ENCODE measurements at places on chromosomes 2 and 18.
A peak's percentile ranks its signal among the peaks of the same experiment; 100 is the strongest.

- no peak for DNase-seq
Observed at GRCh38 chr2:101327863-101328394, 19.4 kb upstream of the RNF149 start.

GRCh38 chr2:182625814-182626213 lies 90.2 kb upstream of the DNAJC10 start:
- DNase-seq: no peak

- no peak for DNase-seq
Observed at GRCh38 chr18:10752382-10752781, 226.6 kb downstream of the NAPG start.

GRCh38 chr2:37323781-37324535 lies 675 bp downstream of the PRKD3 start:
- DNase-seq: peak; percentile 4

DNA sequence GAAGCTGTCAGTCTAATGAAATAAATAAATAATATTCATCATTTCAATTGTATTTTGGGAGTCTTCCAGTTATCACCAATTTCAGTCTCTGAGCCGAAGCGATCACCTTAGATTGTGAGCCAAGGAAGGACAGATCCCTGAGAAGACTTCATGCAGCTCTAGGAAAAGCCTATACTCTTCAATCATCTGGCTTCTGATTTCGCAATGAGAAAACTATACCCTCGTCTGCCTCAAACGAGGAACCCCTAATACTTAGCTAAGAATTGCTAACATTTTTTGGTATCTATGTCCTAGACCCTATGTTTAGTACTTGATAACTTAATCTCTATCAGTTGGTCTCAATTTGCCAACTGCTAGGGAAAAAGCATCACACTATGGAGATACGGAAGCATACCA lies 4.5 kb upstream of the TTC27 start:
- DNase-seq: no peak

DNA sequence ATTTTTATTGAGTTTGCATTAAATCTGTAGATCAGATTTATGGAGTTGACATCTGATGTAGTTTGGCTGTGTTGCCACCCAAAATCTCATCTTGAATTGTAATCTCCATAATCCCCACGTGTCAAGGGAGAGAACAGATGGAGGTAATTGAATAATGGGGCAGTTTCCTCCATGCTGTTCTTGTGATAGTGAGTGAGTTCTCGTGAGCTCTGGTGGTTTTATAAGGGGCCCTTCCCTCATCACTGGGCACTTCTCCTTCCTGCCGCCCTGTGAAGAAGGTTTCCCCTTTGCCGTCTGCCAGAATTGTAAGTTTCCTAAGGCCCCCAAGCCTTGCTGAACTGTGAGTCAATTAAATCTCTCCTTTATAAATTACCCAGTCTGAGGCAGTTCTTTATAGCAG lies 32.2 kb downstream of the ZC3H15 start:
- DNase-seq: no peak

GRCh38 chr2:150686391-150686790 lies 198.9 kb upstream of the RND3 start:
- DNase-seq: no peak

DNA sequence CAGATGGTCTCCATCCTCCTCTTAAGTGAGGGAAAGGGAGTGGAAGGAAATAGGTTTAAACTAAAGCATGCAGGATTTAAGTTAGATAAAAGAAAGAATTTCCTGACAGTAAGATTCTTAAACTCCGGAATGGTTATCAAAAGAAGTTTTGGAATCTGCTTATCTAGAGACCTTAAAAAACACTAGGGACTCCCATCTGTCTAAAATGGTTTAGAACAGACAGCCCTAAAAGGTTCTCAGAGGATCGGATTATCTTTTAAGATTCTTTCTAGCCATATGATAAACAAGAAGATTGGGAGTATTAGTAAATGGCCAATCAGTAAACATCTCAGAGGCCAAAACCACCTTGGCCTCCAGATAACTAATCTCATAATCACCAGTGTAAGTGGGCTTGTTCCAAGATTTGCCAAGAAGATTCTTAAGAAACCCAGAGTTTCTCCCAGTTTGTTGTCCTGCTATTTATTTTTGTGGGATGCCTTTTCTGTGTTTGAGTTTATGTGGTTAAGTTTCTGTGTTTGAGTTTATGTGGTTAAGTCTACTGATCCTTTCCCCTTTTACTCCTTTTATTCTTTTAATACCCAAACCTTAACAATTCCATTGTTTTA lies 314.9 kb upstream of the NRP2 start:
- no peak for DNase-seq

- no peak for DNase-seq
Observed at GRCh38 chr2:133953524-133953923, 300.3 kb upstream of the MGAT5 start.

- DNase-seq: no peak
Observed at GRCh38 chr2:158458617-158458920, 1.8 kb downstream of the PKP4 start.

DNA sequence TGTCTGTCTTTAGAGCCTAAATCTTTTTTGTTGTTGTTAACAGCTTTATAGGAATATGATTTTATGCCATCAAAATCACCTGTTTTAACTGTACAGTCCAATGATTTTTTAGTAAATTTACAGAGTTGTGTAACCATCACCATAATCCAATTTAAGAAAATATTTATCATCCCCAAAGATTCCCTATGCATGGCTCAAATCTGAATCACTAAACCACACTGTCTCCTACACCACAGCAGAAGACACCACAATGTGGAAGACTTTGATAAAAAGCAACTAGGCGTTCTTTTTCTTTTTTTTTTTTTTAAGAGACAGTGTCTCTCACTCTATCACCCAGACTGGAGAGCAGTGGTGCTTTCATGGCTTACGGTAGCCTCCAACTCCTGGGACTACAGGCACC lies 99.6 kb downstream of the TXNL1 start:
- DNase-seq: no peak

GRCh38 chr2:33015421-33016142 lies 68.8 kb downstream of the LTBP1 start:
- DNase-seq: no peak

DNA sequence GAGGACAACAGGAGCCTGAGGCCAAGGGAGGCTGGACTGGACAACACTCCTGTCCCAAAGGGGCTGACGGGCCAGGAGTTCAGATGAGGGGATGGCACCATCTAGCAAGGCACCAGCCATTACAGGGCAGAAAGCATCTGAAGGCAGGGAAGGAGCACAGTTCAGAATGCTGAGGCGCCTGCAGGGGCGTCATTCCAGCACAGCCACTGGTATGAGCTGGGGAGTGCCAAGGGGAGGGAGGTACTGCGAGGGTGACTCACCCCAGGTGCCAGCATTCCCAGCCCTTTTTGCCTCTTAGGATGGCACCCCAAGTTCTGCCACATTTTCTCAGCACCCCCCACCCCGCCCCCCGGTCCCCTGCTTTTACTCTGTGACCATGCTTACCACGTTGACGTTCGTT lies 129.8 kb upstream of the EPAS1 start:
- no peak for DNase-seq

- no peak for DNase-seq
Observed at GRCh38 chr2:54531558-54531957, 75.4 kb downstream of the SPTBN1 start.

DNA sequence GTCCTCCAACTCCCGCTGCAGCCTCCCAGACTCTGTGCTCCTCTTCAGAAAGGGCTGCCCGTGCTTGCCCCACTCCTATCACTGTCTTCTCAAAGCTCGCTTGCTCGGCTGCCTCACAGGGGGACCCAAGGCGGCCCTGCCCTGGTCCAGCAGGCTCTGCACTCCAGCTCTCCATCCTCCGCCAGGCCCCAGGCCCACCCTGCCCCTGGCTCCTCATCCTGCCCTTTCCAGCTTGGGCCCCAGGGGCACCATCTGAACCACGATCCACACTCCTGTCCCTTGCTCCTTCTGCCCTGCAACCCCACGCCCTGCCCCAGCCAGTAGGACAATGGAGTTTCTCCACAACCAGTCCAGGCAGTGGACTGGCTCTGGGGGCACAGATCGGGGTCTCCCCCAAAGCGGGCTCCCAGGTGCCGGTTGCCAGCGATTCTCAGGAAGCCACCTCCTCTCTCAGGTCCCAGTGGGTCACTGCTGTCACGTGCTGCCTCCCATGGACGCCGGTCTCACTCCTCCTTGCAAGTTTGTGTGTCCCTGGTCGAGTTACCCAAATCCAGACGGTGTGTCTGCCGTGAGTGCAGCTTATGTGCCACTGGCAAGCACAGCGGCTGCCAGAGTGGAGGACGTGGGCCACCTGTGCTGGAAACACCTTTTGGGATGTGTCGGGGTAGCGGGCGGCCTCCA lies 238.5 kb downstream of the HDAC4 start:
- DNase-seq: no peak

DNA sequence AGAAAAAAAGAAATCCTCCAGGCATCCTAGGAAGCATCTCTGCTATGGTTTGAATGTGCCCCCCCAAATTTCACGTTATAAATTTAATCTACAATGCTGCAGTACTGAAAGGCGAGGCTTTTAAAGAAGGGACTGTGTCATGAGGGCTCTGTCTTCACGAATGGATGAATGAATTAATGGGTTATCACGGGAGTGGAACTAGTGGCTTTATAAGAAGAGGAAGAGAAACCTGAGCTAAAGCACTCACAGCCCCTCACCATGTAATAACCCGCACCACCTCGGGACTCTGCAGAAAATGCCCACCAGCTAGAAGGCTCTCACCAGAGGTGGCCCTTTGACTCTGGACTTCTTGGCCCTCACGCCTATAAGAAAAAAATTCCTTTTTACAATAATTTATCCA lies 27.6 kb downstream of the RNU4ATAC start:
- no peak for DNase-seq

DNA sequence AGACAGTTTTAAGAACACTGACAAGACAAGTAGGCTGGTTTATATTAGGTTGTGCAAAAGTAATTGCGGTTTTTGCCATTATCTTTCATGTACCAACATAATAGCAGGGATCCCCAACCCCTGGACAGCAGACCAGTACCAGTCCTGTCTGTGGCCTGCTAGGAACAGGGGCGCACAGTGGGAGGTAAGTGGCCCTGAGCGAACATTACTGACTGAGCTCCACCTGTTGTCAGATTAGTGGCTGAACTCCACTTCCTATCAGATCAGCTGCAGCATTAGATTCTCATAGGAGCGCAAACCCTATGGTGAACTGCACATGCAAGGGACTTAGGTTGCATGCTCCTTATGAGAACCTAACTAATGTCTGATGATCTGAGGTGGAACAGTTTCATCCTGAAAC lies 921.9 kb downstream of the CCDC85A start:
- DNase-seq: no peak

DNA sequence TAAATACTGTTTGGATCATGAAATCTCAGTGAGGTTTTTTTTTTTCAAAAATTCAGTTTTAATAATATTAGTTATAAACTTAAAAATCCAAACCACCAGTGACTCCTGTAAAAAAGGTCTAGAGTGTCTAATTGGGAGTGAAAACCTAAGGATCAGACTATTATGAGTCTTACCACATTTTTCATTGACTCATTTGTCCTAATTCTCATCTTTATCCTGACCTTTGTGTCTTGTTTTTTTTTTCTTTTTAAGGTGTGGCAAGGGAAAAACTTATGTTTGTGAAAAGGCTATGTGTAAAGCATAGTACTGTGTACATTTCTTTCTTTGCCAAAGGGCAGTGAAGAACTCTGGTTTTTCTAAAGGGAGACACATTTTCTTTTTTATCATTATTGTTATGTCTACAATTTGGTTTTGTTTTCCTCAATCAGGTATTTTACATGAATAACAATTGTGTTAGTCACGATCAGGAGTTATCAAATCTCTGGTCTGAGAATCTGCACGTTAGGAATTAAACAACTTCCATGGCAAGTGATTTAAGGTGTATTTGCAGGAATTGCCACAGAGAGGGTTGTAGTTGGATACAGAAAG lies 52.6 kb downstream of the RHBDD1 start:
- no peak for DNase-seq

GRCh38 chr2:9087121-9087681 lies 83.7 kb upstream of the MBOAT2 start:
- no peak for DNase-seq

GRCh38 chr2:177245010-177245422 lies 19.5 kb downstream of the NFE2L2 start:
- DNase-seq: no peak

GRCh38 chr2:219087361-219087760 lies 26.6 kb upstream of the IHH start:
- DNase-seq: no peak

- DNase-seq: no peak
Observed at GRCh38 chr2:127087791-127088495, 19.0 kb downstream of the BIN1 start.

- no peak for DNase-seq
Observed at GRCh38 chr2:241399941-241400922, 44.1 kb downstream of the FARP2 start.

DNA sequence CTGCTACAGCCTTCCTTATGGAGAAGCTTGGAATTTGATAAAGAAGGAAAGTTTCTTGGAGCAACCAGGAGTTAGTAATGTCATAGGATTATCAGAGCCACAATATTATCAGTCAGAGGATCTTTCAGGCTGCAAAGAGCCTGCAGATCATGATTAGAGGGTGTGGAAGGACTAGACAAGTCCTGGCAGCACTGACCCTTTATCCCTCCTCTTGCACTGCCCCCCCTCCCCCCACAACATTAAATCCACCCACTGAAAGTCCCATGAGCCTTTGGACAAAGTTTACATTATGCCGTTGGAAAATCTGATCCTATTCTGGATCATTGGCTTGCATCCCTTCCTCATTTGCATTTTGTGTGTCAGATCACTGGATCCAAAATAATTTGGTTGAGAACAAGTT lies 18.7 kb upstream of the IMPA2 start:
- DNase-seq: no peak

- no peak for DNase-seq
Observed at GRCh38 chr2:59233920-59234319, 992.8 kb upstream of the FANCL start.

- no peak for DNase-seq
Observed at GRCh38 chr18:69874058-69874457, 73.6 kb downstream of the CD226 start.

DNA sequence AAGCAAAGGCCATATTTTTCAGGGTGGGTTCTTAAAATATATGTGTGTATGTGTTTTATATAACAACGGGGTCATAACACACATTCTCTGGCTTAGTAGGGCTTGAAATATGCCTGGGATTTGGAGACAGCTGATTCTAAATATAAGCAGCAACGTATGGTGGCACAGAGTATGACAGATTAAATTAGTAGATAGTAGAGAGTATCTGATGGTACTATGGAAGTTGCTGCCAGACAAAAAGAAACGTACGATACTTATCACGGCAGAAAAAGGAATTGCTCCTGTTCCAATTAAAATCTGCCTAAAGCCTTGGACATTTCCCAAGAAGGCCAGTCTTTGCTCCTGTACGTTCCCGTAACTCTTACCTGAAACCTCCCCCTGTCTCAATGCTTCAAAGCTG lies 607.9 kb upstream of the ID2 start:
- DNase-seq: no peak

DNA sequence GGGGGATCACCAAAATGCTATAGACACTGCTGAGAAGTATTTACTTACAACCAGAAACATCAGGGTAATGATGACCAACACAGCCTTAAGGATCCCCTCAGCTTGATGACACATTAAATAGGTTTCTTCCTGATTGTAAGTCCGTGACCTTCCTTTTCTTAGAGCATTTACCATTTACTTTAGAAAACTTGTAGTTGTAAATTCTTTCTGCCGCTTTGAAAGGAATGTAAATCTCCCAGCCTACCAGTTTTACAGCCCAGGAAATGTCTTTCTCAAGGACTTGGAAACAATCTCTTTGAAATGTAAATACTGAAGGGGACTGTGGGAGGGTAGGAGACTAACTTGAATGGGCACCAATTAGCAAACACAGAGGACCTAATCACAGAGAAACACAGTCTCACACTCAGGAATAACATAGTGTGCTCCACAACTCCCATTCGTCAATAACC lies 278.6 kb downstream of the DSC3 start:
- DNase-seq: no peak

- no peak for DNase-seq
Observed at GRCh38 chr2:140472676-140473075, 1658.1 kb downstream of the LRP1B start.

Data from activated T-helper 9 cell treated with anti-CD3 and anti-CD28 coated beads, Interleukin-2, amount 50 U/mL, for 16 hours (primary cell).